ENCODE measurements at places on chromosomes 12 and 14.

DNA sequence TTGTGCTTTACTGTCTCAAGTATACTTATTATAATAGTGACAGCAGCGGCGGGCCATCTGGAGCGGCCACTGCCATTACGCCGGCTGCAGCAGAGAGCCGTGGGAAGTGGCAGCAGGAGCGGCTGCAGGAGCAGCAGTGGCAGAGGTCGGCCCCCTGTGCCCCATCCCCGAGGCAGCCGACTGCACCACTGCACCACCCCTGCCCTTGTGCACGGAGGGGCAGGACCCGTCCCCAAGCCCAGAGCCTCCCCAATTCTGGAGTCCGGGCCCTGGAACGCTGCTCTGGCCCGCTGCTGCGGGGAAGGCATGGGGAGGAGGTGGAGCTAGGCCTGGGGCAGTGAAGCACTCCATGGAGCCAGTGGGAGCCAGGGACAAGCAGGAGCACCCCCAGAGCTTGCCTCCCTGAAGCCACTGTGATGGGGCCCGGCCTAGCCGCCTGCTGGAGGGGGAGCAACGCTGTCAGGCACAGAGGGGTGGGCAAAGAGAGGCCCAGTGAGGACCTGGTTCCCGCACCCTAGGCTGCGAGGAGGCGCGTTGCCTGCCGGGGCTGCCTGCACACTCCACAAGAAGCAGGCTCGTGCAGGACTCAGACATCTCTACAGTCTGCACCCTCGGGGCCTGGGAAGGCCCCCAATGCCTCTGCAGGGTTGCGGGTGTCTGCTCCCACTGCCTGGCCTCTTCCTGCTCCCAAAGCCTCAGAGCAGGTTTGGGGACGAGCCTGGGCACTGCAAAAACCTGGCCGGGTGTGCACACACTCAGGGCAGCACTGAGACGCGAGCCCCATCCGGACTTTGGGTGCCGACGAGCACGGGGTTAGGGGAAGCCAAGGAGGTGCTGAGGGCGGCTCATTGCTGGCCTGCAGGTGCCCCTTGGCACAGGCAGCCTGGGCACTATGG, 74.2 kb upstream of the RASSF8 start:
- DNase-seq = no peak

- DNase-seq = no peak
These were observed 47.8 kb downstream of the SLC25A21 start for GRCh38 chr14:37124614-37125013.

DNA sequence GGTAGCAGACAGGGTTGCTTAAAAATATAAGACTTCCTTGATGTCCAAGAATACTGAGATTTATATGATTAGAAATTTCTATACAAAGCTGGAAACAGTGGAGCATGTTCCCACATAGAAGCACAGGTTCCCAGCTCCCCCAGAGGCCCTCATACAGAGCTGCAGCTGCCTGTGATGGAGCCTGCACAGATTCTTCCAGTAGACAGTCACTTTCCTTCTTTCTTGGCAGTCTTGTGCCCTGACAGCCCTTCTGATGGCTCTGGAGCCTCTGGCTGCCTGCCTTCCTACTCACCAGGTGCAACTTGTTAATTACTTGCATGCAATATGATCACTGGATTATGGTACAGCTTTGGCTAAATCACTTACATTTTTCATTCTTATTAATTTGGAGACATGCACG, 44.4 kb downstream of the BICD1 start:
- DNase-seq = no peak

GRCh38 chr12:6333566-6333965, 8.3 kb downstream of the TNFRSF1A start:
- no peak for DNase-seq

DNA sequence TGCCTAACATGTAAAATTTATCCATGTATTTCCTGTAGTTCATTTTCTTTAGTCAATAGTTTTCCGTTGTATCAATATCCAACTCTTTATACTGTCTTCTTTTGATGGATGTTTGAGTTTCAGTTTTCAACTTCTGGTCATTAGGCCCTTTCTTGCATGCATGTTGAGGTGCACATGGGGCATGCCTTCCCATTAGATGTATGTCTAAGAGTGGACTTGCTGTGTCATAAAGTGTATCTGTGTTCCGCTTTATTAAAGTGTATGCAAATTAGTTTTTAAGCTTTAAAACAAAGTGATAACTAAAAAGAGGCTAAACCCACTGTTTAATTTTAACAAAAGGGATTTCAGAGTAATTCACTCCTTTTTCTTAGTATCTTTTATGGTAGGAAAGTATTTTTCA, 441.1 kb downstream of the PCNX1 start:
- no peak for DNase-seq

DNA sequence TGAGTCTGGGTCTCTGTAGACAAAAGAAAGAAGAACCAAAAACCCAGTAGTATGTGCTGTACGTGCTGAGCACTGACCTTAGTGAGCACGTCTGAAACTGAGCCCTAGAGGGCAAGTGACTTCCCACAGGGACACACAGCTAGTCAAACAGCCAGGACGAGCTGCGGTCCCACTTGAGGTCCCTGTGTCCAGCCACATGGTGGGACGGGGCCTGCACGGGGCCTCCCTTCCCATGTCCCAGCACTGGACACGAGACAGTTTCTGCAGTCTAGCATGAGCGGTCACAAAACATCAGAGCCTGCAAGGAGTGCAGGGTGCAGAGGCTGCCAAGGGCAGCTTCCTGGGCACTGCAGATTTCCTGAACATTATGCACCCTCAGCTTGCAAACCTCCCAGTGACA, 121.6 kb downstream of the NCOR2 start:
- DNase-seq = no peak

GRCh38 chr14:79732911-79733655, 478.2 kb downstream of the DIO2 start:
- no peak for DNase-seq

DNA sequence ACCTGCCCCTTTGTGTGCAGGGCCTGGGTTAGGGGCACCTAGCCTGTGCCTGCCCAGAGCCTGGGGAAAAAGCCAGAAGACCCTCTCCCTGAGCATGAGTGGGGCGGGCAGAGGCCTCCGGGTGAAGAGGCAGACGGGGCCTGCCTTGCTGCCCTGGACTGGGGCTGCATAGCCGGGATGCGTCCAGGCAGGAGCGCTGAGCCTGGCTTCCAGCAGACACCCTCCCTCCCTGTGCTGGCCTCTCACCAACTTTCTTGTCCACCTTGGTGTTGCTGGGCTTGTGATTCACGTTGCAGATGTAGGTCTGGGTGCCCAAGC, 216.1 kb downstream of the TMEM121 start:
- no peak for DNase-seq

- DNase-seq = no peak
These were observed 93.1 kb downstream of the GAS2L3 start for GRCh38 chr12:100666588-100666987.

DNA sequence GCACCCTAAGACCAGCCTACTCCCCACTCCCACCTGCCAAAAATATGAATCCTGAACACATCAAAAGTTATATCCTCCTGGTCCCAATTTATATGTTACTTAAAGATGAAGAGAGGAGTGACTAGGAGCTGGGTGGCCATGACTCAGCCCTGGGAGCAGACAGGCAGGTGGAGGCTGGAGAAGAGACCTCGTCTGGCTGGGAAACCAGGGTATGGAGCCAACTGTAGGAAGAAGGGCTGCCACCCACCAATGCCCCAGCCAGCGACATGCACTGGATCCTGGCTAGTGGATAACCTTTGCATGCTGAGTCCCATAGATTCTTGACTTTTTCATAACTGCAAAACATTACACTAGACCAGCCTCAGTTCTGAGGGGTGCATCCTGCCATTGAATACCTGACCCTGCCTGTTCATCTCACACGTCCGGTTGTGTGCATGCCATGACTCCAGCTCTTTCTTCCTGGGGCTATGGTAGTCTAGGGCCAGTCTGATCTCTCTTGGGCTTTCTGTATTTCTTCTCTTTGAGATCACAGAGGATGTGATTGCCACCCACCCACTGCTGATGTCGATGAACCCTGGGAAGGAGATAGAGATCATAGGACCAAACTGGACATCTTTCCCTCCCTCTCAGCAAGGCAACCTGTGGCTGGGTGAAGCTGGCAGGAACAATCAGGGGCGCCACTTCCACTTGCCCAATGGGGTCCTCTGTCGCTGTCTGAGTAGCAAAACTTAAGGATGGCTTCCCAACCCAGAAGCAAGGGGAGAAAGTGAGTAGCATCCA, 69.6 kb upstream of the DDX11 start:
- no peak for DNase-seq

- no peak for DNase-seq
These were observed 183.1 kb downstream of the PHLDA1 start for GRCh38 chr12:75848431-75848925.

DNA sequence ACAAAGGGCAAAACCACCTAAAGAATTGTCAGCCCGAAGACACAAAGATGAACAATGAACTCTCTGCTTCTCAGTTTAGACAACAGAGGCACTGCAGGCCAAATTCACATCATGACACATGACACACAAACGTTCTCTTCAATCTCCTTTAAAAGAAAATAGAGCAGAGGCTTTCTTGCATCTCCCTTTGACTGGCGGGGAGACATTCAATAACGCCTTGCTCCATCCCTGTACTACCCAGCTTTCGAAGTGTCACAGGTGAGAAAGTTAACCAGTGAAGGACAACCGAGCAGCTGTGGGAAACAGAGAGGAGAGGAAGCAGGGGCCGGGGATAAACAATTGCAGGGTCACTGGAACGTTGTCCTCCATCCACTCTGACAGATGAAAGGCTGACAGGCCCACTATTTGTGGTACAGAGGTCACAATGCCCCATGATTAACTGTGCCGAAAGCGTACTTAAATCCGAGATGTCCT, 130.8 kb downstream of the PHLDA1 start:
- DNase-seq = no peak

DNA sequence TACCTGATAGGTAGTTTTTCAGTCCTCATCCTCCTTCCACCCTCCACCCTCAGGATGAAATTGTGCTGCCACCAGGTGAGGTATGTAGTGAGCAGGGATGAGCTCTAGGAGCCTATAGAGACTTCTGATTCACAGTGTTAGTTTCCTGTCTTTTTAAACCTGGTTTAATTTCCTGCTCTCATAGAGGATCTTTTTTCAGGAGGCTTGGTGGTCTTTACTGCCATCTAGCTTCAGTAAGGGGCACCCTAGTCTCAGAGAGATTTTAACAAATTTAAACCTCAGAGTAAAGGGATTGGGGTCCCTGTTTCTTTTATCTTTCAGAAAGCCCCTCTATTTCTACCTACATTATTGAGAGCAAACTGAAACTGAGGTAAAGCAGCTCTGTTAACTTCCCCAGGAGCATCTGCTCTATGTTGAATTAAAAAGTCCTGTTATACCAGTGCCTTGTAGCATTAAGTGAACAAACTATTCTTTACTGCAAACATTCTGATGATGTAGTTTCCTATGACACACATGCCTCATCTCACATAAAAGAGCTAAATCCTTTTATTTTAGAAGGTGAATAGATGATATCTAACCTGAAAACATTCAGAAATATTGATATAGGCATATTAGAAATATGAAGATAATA, 172.2 kb upstream of the DDHD1 start:
- no peak for DNase-seq

DNA sequence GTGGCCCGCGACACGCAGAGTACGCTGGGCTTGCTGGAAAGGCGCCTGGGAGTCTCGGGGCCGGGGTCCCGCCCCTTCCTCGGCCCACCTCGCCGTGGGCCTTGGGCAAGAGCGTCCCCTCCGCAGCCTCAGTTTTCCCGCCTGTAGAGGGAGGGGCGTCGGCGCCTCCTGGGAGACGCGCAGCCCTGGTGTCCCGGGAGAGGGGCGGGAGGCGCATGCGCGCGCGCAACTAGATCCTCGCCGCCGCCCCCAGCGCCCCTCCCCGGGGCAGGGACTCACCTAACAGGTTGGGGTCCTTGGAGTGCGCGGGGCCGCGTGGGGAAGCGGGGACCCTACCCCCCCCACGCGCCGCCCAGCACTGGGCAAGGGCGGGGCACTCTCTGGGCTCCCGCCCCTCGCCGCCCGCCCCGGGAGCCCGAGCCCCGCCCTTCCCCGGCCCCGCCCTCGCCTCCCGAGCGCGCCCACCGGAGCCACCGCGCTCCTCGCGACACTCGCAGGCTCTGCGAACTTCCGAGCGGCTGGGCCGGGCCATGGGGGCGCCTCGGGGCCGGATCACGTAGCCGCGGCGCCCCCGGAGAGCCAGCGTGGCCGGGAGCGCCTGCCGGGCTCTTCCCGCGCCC, at the start of gene KIF26A:
TSS of gene KIF26A (plus strand) at position 490 of the 620 bp plus-strand sequence. CDS start 136 bp downstream, outside the sequence.
- no peak for DNase-seq

DNA sequence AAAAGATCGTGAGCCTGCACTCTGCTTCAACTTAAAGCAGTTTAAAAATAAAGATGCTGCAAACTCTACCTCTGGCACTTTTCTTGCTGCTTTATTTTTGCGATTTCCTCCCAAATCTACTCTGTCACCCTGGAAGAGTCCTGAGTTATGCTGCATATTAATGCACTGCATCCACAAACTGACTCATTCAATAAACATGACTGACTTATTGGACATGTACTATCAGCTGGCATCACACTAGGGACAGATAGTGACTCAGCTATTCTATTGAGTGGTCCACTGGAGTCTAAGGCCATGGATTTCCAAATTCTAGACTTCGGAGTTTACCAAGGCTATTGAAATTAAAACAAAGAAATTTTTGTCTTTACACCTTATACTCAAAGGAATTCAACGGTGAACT, 90.7 kb upstream of the PTPRR start:
- DNase-seq = no peak

- no peak for DNase-seq
These were observed 4.0 kb downstream of the FGF6 start for GRCh38 chr12:4441355-4442335.

DNA sequence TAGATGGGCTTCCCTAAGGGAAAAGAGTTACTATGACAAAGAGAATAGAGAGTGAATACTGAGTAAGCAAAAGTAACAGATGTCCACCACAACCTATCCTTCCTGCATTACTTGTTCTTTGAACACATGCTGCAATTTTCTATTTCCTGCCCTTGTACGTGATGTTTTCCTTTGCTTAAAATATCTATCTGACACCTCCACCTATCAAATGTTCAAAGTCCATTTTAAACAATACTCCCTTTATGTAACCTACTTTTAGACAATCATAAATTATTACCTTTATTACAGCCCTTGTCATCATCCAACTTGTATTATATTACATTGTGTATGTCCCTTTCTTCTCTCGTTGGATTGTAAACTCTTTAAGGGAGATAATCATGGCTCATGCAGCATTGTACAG, 147.2 kb upstream of the DYRK2 start:
- DNase-seq = no peak

- no peak for DNase-seq
These were observed 593.0 kb downstream of the VRK1 start for GRCh38 chr14:97390096-97390724.

DNA sequence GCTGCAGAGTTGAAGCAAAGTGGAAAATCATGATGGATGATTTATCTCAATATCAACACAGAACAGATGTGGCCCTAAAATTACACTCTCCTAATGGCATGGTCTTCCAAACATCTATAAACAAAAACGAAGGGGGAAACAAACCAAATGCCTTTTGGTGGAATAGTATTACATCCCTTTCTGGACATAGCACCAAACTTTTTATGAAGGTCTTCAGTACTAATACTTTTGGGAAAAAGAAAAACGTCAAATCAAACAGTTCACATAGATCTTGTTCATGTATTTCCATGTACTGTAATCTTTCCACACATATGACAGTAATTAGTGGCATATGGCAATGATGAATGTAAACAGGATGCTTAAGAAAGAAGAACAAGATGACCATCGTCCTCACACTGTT, 22.9 kb upstream of the ANAPC7 start:
- no peak for DNase-seq
